Osteoblast (primary cell): ENCODE measurements at places on chromosomes 16 and 17. TPM values are rescaled to one million over a fixed set of nuclear protein-coding genes. Genes with fewer than 3 reads are reported as not detected.
A peak's percentile ranks its signal among the peaks of the same experiment; 100 is the strongest.

DNA sequence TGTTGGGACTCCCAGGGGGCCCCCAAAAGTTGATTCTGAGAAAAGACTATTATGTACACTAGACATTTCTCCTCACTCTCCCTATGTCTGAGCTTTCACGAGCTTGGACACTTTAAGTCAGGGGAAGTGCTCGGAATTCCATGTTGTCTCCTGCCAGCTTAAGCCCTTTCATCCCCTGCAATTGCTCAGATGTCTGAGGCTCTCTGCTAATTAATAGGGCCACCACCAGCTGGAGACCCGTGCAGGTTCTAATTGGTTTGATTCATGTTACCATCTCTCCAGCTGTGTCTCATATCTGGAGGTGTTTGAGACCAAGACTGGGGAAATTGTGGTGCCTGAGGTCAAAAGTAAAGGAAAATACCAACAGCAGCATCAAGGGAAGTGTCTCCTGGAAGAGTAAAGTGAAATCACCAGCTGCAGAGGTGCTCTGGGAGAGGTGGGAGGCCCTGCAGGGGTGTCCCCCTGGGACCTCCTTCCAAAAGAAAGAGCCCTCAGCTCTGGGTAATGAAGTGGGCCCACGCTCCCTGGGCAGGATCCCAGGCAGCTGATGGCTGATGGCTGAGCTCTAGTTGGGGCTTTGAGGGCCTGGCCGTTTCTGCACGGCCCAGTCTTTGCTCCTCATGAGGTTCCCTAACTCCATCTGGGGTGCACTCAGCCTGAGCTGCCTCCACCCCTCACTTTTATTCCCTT, 5.8 kb upstream of the UTS2R start:
- no peak overlapping the region for H3K4me3 ChIP-seq
- H3K27ac ChIP-seq, result no peak overlapping the region
- H3K36me3 ChIP-seq, result no peaks in the 10 kb centered on the region
- peaks cover 34% of the 10 kb centered on the region for H3K27me3 ChIP-seq

DNA sequence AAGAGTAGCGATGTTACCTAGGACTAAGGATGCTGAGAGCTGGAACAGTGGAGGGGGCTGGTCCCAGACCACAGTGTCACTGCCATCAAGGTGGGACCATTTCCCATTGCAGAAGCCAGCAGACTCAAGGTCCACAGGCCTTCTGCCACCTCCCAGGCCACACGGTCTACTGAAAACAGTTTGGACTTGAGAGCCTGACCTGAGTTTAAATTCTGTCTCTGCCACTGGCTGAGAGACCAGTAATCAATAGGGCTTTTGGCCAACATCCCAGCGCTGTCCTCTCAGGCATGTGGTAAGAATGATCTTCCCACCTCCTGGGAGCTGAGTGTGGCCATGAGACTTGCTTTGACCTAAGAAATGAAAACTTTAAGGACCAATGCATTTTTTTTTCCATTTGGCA, 331.4 kb upstream of the CDH5 start:
- no peak overlapping the region for H3K27ac ChIP-seq
- H3K4me3 ChIP-seq, result no peak overlapping the region
- H3K27me3 ChIP-seq, result no peaks in the 10 kb centered on the region
- DNase-seq, result no peak
- H3K36me3 ChIP-seq, result no peaks in the 10 kb centered on the region

DNA sequence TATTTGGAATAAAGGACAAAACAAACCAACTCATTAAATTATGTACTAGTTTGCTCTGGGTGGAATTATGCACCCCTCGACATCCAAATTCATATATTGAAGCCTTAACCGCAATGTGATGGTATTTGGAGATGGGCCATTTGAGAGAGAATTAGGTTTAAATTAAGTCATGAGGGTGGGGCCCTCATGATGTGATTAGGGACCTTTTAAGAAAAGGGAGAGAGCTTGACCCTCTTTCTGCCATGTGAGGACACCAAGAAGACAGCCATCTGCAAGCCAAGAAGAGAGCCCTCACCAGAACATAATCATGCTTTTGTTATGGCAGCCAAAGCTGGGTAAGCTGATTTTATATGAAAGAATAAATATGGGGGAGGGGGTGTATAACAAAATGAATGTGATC, 2.0 kb downstream of the C16orf87 start:
- H3K4me3 ChIP-seq, result peak overlapping the region; percentile 89
- peak overlapping the region; percentile 86 for H3K27ac ChIP-seq
- no peaks in the 10 kb centered on the region for H3K36me3 ChIP-seq
- H3K27me3 ChIP-seq, result peaks cover 6% of the 10 kb centered on the region

DNA sequence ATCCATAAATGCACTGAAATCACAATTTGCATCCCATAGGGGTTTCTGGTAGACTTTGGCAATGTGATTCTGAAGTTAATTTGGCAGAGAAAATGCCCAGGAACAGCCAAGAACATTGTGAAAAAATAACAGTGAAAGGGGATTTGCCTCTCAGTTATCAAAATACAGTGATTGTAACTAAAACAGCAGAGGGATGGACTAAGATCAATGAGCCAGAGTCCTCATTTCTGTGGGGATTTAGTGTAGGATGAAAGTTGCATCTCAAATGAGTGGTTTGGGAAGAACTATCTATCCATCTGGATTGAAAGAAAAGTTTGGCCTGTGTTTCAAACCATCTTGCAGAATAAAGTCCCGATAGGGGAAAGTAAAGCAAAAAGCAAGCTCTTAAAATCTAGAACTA, 28.1 kb downstream of the MYBBP1A start:
- no peaks in the 10 kb centered on the region for H3K4me1 ChIP-seq
- no peak overlapping the region for H3K4me3 ChIP-seq
- no peak overlapping the region for H3K27ac ChIP-seq
- DNase-seq, result no peak

DNA sequence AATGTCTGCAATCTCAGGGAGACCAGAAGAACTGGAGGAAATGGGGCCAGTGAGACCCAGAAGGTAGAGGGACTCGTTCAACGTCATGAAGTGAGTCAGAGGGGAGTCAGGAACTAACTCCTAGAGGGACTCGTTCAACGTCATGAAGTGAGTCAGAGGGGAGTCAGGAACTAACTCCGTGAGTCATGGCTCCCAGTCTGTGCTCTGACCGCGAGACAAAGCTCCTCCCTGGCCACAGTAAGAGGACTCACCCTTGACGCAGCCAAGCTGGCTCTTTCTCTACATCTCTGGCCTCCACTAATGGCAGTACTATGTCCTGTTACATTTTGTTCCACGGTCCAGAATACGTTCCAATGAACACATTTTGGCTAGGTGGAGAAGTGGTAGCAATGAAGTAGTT, 902.5 kb downstream of the KCNJ2 start:
- H3K27me3 ChIP-seq, result no peaks in the 10 kb centered on the region
- DNase-seq, result peak; percentile 89
- peak overlapping the region; percentile 74 for H3K27ac ChIP-seq
- H3K4me3 ChIP-seq, result peak overlapping the region; percentile 12

DNA sequence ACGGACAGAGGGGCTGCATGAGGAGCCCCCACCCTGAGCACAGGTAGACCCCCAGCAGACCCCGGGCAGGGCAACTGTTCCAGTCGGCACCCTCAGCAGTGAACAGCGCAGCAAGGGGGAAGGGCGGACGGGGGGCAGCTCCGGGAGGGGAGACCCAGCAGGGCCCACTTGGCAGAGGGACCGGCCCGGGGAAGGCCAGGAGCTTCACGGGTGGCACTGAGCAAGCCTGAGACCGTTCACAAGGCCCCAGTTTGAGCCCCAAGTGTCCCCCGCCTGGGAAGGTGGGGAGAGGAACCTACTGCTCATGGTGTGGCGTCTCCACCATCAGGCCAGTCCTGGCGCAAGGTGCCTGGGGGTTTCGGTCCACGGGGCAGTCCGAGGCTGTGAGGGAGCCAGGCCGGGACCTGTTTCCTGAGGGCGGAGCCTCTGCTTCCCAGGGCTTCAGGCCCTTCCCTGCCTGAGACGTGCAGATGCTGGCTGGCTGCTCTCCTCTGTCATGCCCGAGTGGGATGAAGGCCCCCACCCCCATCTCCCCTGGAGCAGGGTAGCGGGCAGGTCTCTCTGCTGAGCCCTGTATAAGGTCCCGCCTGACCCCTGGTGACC, 54.4 kb upstream of the GNG13 start:
- no peak overlapping the region for H3K4me3 ChIP-seq
- peak; percentile 39 for DNase-seq
- H3K4me1 ChIP-seq, result no peaks in the 10 kb centered on the region
- no peak overlapping the region for H3K27ac ChIP-seq

DNA sequence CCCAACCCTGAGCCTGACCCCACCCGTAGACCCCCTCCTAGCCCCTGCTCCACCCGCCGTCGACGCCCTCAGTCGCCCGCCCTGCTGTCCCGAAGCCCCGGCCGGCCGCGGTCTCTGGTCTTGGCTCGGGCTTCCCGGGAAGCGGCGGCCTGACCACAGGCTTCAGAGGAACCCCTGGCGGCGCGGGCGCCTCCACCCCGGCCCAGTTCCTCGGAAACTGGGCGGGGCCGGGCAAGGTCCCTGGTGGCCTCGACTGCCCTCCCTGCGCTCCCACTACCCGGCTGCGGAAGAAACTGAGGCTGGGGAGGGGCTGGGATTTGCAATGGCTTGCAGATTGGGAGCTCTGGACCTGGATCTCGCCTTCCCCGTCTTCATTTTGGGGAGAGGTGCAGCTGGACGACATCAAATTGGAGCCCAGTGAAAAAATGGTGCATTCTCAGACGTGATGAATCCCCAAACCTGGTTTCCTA, 692 bp upstream of the SOCS1 start:
- peak; percentile 91 for DNase-seq
- H3K27ac ChIP-seq, result peak overlapping the region; percentile 89
- H3K4me1 ChIP-seq, result peaks cover 30% of the 10 kb centered on the region
- no peaks in the 10 kb centered on the region for H3K36me3 ChIP-seq

Gene CSH2
- not detected in 2 replicates for total RNA-seq

GRCh38 chr17:59761385-59762048, 54.1 kb downstream of the VMP1 start:
- H3K4me3 ChIP-seq, result peak overlapping the region; percentile 5
- no peaks in the 10 kb centered on the region for H3K27me3 ChIP-seq
- peaks cover 5% of the 10 kb centered on the region for H3K36me3 ChIP-seq

DNA sequence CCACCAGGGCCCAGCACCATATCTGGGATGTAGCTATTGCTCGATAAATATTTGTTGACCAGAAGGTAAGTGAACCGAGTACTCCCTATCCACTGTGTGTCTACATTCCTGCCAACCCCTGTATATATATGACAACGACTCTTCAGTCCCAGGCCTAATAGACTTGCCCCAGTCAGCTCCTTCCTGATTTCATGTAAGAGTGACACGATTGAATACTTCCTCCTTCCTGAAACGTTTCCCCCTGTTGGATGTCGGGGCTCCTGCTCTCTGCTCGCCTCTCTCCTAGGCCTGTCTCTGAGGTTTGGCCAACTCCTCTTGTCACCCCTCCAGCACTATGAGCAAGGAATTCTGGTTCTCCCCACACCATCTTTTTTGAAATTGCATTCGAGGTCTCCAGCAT, 178.9 kb downstream of the PRKCA start:
- no peaks in the 10 kb centered on the region for H3K27me3 ChIP-seq
- H3K36me3 ChIP-seq, result no peaks in the 10 kb centered on the region
- DNase-seq, result no peak
- no peak overlapping the region for H3K27ac ChIP-seq
- H3K4me1 ChIP-seq, result no peaks in the 10 kb centered on the region

DNA sequence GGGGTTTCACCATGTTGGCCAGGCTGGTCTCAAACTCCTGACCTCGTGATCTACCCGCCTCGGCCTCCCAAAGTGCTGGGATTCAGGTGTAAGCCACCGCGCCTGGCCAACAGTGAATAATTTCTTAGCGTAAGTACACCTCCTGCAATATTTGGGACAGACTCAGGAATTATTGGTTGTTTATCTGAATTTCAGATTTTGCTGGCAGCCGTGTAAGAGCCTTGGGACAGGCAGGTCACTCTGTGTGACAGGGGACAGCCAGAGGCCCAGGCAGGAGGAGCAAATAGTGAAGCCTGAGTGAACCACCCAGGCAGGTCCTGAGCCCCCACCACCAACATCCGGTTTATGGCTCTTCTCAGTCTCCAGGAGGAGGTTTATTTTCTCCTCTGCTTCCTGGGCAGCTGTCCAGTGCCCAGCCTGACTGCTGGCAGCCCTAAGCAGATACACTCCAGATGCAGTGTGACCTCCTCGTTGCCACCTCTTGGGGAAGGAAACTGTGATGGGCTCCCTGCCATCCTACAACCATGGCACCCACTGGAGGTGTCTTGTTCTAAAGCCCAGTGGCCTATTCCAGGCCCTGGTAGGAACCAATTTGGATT, 26.2 kb upstream of the ADORA2B start:
- H3K27me3 ChIP-seq, result no peaks in the 10 kb centered on the region
- peaks cover 26% of the 10 kb centered on the region for H3K4me1 ChIP-seq
- DNase-seq, result no peak
- no peaks in the 10 kb centered on the region for H3K36me3 ChIP-seq
- H3K27ac ChIP-seq, result no peak overlapping the region

DNA sequence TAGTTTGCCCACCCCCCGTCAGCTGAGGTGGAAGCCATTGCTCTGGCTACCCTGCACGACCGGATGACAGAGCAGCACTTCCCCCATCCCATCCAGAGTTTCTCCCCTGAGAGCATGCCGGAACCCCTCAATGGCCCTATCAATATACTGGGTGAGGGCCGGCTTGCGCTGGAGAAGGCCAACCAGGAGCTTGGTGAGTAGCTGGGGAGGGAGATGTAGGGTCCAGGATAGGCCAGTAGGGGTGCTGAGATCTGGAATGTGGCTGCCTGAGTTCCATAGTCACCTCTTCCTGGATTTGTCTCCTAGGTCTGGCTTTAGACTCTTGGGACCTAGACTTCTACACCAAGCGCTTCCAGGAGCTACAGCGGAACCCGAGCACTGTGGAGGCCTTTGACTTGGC, 6.4 kb downstream of the PFAS start:
- H3K27ac ChIP-seq, result no peak overlapping the region
- H3K4me3 ChIP-seq, result no peak overlapping the region
- no peak for DNase-seq
- no peaks in the 10 kb centered on the region for H3K4me1 ChIP-seq
- no peaks in the 10 kb centered on the region for H3K27me3 ChIP-seq

DNA sequence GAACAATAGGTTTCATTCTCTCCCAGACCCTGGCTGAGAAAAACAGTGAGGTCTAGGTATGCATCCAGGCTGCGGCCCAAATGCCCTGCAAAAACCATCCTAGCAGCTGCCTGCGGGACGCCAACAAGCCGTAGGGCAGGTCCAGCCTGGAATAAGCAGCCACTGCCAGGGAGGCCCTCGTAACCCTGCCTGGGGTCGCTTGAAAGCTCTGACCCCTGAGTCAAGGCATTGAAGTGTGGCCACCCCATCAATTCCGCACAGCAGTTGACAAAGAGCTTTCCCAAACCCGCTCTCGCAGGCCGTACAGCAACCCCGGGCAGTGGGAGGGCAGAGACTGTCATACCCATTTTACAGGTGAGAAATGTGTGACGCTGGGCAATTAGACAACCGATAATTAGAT, 11.1 kb downstream of the TRPV1 start:
- no peak overlapping the region for H3K27ac ChIP-seq
- no peaks in the 10 kb centered on the region for H3K36me3 ChIP-seq
- no peaks in the 10 kb centered on the region for H3K27me3 ChIP-seq
- no peak overlapping the region for H3K4me3 ChIP-seq

DNA sequence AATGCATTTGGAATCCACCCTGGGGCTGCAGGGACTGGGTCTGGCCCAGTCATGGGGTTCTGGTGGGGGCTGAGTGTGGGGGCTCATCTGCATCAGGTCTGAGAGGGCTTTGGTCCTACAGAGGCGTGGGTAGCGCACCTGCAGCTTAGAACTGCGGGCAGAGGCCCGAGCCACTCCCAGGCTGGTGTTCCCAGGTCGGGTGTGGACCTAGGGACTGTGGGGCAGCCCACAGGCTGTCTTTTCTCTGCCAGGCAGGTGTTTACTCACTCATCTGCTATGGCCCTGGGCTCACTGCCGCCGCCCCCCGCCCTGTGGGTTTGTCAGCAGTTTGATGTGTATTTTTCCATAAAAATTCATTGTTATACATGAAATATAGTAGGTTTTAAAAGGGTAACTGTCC, 27.0 kb upstream of the DOC2B start:
- DNase-seq, result peak; percentile 66
- H3K27me3 ChIP-seq, result no peaks in the 10 kb centered on the region
- H3K4me1 ChIP-seq, result no peaks in the 10 kb centered on the region
- H3K36me3 ChIP-seq, result no peaks in the 10 kb centered on the region
- H3K27ac ChIP-seq, result no peak overlapping the region

Gene PLA2G10
- total RNA-seq, result not detected in 2 replicates
